SHP77 treated with DMSO at 0.1 percent for 48 hours (cell line): ENCODE measurements at places on chromosomes 16 and 17.
A peak's percentile ranks its signal among the peaks of the same experiment; 100 is the strongest.

- no peak for DNase-seq
Observed at GRCh38 chr17:48589060-48589830, 796 bp downstream of the HOXB3 start.

DNA sequence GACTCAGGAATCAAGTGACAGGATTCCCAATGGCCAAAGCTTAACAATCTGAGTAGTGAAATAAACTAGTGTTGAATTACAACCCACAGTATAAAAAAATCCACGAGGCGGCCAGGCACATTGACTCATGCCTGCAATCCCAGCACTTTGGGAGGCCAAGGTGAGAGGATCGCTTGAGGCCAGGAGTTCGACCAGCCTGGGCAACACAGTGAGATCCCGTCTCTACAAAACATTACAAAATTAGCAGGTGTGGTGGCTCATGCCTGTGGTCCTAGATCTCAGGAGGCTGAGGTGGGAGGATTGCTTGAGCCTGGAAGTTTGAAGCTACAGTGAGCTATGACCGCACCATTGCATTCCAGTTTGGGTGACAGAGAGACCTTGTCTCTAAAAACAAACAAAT is 133.8 kb downstream of the CPPED1 start:
- no peak for DNase-seq

DNA sequence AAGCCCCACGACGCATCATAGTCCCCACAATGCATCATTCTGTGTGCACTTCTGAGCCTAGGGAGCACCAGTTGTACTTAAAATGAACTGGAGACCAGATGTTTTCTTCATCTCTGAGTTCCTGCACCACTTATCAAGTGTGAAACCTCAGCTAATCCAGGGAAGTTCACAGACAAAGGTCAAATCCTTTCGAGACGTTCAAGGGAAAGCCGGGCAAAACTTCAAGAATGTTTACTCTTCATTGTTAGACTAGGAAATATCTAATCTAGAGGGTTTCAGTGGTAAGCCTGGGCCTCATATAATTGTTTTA is 4.6 kb upstream of the PMP22 start:
- no peak for DNase-seq

- no peak for DNase-seq
Observed at GRCh38 chr17:63418540-63418939, 27.6 kb downstream of the CYB561 start.

- no peak for DNase-seq
Observed at GRCh38 chr17:78798695-78799559, 16.9 kb upstream of the CYTH1 start.

- no peak for DNase-seq
Observed at GRCh38 chr16:23976524-23976923, 140.7 kb downstream of the PRKCB start.

DNA sequence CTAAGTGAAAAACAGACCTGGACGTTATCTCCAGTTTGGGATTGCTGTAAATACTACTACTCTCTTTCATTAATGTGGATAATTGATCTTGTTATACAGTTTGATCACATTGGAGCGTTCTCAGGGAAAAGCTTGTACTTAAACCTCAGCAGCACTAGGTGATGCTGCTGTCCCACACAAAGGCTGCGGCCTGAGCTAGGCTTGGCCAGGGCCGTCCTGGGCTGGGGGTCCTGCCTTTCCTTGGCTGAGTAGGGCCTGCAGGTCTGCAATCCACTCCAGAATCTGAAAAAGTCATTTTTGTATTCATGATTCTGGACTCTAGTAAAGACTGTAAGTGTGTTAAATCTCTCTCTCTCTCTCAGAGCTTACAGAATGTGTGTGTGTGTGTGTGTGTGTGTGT is 23.7 kb upstream of the PMFBP1 start:
- no peak for DNase-seq

DNA sequence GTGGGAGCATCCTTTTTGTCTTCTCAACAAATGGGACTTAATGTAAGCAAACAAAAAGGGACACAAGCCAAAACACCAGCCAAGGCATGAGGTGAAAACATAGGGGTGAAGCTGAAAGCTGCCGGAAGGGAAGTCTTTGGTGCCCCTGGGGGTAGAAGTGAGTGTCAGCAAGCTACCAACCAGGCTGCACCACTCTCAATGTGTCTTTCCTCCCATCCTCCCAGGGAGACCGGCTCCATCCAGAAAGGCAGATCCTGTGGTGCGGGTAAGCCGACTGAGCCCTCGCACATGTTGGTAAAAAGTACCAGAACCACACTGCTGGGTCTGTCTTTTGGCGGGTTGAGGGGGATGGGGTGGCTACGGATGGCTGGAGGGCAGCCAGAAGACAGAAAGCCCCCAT is 52.0 kb upstream of the SREBF1 start:
- no peak for DNase-seq

DNA sequence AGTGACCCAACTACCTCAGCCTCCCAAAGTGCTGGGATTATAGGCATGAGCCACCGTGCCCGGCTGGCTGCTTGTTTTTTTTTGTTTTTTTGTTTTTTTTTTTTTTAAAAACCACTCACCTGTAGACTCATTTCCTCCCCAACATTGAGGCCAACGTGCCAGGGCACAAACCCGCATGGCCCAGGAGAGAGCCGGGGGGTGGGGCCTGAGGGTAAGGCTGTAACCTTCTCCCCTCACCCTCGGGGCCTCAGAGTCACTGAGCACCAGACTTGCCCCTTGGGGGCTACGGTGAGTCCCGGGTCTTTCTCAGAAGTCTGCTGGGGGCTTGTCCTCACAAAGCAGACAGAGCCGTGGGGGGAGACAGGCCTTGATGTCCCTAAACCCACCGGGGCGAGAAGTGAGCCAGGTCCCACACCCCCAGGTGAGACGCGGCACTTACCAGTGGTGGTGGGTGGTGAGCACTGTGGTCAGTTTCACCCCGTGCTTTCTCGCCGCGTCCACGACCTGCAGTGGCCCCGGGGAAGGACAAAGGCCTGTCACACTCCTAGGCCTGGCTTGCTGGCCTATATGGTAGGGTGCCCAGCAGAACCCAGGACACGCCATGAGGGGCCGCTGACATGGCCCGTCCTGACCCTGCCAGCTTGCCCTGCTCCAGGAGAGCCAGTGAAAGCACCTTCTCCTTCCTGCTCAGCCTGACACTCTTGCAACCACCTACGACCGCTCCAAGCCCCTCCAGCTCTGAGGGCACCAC is 4.6 kb downstream of the HAGH start:
- DNase-seq: no peak

DNA sequence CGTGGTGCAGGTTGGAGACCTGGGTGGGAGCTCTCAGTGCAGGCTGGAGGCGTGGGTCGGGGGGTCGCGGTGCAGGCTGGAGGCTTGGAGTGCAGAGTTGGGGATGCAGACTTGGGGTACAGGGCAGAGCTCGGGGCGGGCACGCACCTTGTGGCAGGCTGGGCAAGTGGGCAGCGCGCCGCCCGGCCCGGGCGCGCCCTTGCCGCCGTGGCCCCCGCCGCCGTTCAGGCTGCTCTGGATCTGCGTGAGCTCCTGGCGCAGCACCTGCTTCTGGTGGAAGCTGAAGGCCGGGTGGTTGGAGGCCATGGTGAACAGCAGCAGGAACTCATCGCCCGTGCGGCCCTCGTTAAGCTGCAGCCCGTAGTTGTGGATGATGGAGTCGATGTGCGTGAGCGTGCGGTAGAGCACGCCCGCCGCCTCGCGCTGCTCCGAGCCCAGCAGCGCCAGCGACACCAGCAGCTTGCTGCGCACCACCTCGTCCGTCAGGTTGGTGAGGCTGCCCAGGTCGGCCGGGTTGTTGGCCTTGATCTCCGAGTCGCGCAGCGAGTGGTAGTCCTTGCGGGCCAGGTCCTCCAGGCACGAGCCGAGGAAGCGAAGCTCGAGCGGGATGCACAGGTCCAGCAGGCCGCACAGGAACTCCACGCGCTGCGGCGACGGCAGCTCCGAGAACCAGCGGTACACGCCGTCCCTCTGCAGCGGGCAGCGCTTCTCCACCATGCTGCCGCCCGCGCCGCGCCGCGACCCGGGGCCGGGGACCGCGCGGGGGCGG is 1.1 kb downstream of the ZCCHC14 start:
- no peak for DNase-seq

DNA sequence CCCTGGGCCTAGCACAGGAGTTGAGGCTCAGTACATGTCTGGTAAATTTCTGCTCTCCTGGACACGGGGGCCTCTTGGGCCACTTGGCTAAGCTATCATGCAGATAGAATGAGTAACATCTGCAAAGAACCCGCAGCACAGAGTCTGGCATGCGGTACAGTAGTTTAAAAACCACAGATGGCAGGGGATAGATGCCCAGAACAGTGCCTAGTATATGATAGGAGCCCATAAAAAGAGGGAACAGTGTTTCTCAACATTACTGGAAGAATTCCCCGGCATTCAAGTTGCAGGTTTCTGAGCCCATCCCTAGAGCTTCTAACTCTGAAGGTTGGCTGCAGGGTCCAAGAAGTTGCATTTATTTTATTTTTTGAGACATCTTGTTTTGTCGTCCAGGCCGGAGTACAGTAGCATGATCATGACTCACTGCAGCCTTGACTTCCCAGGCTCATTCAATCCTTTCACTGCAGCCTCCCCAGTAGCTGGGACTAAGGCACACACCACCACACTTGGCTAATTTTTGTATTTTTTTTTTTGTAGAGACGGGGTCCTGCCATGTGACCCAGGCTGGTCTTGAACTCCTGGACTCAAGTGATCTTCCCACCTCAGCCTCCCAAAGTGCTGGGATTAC is 5.8 kb downstream of the CDIPT start:
- DNase-seq: no peak

GRCh38 chr16:88442727-88443576 is 10.1 kb upstream of the ZFPM1 start:
- DNase-seq: peak; percentile 62

- DNase-seq: no peak
Observed at GRCh38 chr16:15846510-15846909, 10.3 kb downstream of the MYH11 start.

GRCh38 chr16:53202398-53202797 is 147.6 kb downstream of the CHD9 start:
- no peak for DNase-seq

DNA sequence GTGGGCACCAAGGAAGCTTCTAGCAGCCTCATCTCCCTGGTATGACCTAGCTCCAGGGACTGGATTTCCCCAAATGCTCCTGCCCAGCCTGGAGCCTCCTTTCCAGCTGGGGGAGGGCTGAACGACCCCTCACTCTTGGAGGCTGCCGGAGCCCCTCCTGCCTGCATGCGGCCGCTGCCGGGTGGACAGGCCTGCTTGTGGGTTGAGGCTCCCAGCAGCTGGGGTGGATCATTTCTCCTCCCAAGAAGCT is 213.6 kb downstream of the SEC14L1 start:
- no peak for DNase-seq

DNA sequence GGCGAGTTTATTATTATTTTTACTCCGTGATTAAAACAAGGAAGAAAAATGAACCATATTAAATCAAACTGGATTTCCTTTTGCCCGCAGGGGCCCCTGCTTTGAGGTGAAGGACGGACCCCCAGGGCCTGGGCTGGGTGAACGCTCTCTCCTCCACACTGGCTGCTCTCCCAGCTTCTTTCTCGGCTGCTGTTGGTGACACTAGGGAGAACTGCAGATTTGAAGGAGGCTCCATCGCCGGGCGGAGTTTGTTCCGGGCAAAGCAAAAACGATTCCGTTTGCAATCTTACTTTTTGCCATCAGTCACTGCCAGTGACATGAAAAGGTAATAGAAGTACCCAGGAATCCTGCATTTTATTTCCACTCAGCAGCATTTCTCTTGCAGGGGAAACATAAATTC is 221.6 kb upstream of the SDK2 start:
- no peak for DNase-seq

DNA sequence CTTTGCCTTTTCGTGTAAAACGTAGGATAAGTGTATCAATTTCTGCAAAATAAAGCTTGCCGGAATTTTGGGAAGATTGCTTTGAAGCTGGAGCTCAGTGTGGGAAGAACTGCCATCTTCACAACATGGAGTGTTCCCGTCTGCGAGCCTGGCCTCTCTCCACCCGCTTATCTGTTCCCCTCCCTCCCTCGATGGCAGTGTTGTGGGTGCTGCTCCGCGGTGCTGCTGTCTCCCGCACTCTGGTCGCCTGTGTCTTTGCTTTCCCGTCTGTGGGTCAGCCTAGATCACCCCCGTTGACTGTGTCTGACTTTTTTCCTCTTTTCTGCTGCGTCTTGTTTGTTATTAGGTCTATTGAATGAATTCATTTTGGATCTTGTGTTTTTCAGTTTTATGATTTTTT is 17.0 kb downstream of the ACSF3 start:
- DNase-seq: no peak

- no peak for DNase-seq
Observed at GRCh38 chr16:998615-999014, 17.0 kb downstream of the SOX8 start.

DNA sequence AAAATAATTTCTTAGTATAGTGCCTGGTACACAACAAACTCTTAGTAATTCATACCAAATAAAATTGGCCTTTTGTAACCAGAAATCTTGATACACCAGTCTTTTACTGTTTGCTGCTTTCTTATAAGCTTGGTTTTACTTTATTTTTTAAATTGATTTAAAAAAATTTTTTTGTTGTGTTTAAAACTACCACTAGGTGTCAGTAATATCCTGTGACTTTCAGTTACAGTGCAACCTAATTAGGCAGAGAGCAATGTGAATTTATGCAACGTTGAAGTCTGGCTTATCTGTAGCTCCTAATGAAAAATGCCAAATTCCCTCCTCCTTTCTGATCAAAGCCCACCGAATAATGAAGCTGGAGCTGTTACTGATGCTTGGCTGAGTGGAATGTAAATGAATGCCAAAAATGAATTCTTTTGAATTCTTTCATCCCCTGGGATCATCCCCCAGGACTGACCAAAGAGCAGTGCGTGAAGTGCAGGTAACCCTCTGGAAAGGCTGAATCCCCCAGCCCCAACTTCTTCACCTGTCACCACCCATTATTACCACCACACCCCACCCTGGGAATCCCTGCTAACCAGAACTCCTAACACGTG is 3.8 kb downstream of the ERCC4 start:
- peak; percentile 32 for DNase-seq

DNA sequence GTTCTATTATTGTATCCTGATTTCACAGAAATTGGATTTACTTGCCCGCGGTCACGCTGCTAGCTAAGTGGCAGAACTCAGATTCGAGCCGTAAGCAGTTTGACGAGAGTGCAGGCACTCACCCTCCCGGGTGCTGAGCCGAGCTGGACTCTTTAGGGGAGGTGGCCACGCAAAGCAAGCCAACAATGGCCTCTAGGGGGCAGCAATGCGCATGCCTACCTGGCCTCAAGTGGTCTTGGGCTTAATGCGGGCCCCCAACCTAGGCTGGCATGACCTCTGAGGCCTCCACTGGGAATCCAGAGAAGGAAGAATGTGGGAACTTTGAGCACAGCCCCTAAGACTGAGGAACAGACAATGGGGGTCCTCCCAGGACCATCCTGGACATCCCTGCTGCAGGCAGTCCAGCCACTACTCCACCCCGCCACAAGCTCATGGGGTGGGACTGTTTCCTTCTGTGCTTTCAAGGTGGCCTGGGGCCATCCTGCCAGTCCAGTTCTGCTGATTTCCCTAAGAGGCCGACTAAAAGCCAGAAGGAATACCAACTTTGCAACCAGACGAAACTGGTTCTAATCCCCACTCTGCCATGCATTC is 276.5 kb downstream of the XYLT1 start:
- no peak for DNase-seq

- DNase-seq: no peak
Observed at GRCh38 chr17:60862482-60862881, 184.8 kb downstream of the BCAS3 start.
